ENCODE measurements at places on chromosomes 1 and 21.

DNA sequence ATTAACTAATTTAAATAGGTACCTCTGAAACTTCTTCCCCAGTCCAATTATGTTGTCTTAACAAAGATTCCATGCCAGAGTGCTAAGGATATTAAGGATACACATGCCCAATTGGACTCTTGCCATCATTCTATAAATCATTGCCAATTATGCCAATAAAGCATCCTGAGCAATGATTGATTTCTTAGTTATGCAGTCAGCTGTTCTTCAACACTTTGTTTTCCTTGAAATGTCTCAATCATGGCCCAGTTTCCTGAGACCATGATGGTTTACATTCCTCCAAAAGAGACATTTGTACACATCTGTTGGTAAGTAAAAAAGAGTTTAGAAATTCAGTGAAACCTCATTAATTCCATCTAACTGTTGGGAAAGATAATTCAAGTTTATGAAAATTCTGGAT, 180.4 kb upstream of the PKN2 start:
- no peak for DNase-seq

DNA sequence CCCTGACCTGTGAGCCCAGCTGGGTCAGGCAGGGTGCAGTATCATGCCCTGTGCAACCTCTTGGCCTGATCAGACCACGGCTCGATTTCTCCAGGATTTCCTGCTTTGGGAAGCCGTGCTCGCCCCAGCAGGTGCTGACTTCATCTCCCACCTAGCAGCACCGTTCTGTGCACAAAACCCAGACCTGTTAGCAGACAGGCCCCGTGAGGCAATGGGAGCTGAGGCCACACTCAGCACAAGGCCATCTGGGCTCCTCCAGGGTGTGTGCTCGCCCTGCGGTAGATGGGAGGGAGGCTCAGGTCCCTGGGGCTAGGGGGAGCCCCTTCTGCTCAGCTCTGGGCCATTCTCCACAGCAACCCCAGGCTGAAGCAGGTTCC, 29.6 kb downstream of the SLC19A1 start:
- DNase-seq, result no peak

GRCh38 chr1:28436211-28436769, 66.8 kb downstream of the PHACTR4 start:
- DNase-seq, result no peak

DNA sequence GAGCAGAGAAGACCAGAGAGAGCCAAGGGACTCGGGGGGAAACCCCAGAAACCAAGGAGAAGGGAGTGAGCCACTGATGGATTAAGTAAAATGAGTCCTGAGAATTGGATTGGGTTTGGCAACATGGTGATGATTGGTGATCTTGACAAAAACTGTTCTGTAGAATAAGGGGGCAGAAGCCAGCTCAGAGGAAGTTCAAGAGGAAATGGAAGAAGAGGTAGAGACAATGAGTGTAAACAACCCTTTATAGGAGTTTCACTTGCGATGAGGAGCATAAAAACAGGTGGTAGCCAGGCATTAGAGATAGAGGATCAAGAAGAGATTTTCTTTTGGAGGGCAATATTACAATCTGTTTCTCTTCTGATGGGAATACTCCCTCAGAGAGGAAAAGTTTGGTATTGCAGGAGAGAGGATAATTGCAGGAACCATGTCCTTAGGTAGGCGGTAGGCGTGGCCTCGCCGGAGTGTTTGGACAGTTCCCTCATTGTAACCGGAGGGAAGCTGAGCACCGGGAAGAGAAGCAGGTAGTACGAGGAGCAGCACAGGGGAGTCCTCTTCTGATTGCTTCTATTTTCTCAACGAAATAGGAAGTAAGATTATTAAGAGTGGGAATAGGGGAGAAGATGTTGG, 68.4 kb upstream of the TENT5C start:
- no peak for DNase-seq

DNA sequence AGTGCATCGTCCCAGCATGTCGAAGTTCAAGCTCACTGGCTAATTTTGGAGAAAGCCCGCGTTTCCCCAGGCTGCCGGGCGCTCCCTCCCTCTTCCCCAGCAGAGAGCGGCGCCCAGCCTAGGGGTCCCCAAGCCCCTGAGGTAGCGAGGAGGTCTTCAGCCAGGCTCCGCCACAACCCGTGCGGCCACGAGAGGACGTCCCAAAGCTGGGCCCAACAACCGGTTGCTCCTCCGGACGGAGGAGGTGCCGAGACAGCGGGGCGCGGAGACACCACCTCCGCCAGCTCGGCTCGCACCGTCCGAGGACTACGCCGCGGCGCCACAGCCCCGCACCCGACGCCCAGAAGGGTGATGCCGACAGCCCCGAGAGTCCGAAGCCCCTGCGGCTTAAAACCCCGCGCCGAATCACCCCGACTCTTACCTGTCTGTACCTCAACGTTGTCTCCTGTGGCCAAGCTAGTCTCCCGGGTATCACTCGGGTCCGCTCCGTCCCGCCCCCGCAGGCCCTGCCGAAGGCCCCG, at the start of gene DENND2C:
TSS of gene DENND2C (minus strand) at position 488 of the 521 bp plus-strand sequence. CDS start 44,065 bp downstream, outside the sequence.
- DNase-seq, result no peak

DNA sequence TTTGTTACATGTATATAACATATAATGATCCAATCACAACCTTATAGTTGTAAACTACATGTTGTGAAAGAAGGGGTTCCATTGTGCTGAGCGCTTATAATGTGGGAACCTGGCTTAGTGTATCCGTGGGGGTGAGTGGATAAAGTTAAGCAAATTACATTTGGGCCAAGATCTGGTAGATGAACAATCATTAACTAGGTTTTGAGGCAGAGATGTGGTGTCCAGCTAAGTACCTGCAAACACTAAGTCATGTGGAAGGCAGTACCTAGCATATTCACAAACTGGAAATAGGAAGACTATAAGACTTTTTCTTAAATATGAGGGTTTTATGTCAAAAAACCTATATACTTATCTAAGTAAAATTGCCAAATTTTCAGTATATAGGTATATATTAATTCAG, 167.2 kb upstream of the PDE4B start:
- no peak for DNase-seq

GRCh38 chr1:183418696-183419095, 516 bp upstream of the NMNAT2 start:
- no peak for DNase-seq

DNA sequence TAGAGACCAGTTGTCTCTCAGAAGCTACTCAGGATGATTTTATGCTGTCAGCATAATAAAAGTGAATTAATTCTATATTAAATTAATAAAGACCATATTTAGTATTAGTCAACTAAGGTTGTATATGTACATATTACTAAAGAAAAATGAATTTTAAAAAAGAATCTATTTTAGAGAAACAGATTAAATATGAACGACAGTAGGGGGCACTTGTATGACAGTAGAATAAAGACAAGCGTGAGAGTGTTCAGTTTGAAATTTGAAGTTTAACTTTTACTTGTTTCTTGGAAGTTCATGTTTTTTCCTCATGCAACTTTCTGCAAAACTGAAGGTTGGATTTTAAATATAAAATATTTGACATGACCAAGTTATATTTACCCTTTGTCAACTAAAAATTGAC, 67.9 kb upstream of the MACF1 start:
- no peak for DNase-seq

DNA sequence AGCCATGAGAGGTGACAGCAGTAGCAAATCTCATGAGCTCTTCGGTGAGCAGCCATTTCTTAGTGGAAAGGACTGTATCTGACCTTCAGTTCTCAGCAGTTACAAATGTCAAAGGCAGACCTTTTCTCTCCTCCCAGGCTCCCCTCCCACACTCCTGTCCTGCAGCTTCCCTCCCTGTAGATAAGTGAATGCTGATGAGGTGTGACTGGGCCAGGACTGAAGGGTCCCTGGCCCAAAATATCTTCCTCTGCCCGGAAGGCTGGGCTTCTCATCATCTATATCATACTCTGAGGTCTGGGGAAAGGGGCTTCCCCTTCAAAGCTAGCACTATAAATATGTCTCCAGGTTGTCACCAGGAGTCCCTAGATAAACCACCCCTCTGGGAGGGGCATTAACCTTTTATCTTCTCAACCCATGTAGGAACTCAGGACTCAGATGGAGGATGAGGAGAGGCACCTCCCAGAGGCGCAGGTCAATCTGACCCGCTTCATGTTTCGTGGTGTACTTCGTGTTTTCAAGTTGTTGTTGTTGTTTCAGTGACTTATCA, 3.6 kb upstream of the ADAMTSL4 start:
- DNase-seq, result no peak

DNA sequence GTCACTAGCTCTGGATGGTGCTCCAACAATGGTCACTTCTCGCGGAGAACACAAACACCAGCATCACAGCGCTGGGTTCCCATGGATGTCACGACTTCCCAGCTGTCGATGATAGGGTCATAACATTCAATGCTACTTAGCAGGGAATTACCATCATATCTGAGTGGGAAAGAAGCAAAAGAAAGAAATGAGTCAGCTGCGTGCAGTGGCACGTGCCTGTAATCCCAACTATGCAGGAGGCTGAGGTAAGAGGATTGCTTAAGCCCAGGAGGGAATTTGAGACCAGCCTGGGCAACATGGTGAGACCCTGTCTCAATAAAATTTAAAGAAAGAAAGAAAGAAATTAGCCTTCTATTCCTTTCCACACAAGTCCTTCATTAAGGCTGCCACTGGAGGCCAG, 3.6 kb upstream of the RABIF start:
- DNase-seq, result no peak

DNA sequence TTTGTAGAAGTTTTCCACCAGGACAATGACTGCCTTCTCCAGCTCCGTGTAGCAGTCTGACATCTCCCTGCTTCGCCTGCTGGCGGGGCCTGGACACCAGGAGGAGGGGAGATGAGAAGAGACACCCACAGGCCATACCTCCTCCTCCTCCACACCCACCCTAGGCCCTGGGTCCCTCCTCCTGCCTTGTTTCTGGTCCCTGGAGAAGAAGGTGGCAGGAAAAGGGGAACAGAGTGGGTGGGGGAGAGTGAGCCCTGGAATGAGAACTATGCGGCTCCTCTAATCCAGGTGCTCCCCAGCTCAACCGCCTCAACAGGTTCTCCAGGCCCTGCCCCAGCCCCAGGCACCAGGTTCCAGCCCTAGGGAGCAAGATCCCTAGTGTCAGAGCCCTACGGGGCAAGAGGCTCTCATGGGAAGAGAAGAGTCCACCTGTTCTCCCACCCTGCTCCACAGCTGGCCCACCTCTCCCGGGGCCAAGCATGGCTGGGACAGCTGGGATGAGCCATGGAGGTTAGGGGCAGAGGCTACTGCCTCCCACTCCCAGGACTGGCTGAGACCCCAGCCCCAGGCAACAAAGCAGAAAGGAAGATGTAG, 4.8 kb downstream of the S100A16 start:
- DNase-seq, result no peak

DNA sequence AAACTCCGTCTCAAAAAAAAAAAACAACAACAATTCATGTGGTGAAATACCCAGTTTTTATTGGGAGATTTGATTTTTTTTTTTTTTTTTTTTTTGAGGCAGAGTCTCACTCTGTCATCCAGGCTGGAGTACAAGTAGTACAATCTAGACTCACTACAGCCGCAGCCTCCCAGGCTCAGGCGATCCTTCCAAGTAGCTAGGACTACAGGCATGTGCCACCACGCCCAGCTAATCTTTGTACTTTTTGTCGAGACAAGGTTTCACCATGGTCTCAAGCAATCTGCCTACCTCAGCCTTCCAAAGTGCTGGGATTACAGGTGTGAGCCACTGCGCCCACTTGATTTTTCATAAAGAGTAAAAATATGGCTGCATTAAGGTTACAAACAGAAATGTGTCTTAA, 15.4 kb downstream of the FAM76A start:
- DNase-seq, result no peak

DNA sequence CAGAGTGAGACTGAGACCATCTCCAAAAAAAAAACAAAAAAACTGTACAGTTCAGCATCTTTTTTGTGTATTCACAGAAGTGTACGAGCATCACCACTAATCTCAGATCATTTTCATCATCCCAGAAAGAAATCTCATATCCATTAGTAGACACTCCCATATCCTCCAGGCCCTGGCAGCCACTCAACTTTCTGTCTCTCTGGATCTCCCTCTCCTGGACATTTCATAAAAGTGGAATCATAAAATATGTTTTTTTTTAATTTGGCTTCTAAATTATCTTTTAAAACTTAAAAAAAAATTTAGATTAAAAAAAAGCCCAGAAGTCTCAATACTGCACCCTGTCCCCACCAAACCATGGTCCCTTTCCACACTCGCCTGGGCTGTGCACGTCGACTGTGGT, 22.1 kb downstream of the RIPPLY3 start:
- no peak for DNase-seq

GRCh38 chr21:41186755-41187536, 19.0 kb downstream of the BACE2 start:
- DNase-seq, result no peak

GRCh38 chr1:48943393-48943792, 166.7 kb upstream of the BEND5 start:
- DNase-seq, result peak; percentile 22

- no peak for DNase-seq
These were observed 17.0 kb downstream of the FAM151A start for GRCh38 chr1:54606096-54606989.

DNA sequence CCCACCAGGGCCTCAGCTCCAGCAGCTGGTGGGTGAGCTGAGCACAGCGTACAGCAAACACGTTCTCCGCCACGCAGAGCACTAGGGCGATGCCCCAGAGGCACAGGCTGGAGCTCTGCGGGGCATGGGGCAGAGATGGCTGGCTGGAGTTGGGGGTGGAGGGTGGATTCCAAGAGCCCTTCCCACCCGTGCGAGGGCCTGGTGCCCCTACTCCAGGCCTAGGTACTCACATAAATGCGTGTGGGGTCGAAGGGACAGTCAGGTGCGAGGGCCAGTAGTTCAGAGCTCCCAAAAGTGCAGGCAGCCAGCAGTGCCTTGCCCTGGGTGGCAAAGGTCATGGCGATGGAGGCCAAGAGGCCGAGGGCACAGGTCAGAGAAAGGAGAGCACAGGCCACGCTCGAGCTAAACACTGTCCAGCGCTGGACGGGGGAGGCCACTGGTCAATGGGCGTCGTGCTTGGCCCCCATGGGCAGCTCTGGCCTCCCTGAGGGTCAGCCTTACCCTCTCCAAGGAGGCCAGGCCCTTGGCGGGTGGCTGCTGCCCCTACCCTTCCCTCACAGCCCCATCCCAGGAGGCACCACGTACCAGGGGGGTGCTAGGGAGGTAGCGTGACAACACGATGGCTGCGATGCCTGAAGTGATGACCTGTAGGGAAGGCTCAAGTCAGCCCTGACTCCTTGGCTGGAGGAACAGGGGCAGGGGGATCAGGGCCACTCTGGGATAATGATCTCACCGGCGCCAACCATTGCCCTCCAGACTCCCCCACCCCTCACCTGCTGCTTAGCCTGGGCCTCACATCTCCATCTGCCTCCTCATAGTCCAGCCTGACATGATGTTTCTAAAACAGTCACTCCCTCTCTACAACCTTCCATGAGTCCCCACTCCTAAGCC, 5.6 kb downstream of the TMEM54 start:
- DNase-seq, result no peak

GRCh38 chr1:64163431-64163830, 40.0 kb upstream of the UBE2U start:
- no peak for DNase-seq
